ENCODE measurements at places on chromosomes 12 and 14.

GRCh38 chr12:131001493-131001892, 47.8 kb downstream of the ADGRD1 start:
- DNase-seq, result no peak

DNA sequence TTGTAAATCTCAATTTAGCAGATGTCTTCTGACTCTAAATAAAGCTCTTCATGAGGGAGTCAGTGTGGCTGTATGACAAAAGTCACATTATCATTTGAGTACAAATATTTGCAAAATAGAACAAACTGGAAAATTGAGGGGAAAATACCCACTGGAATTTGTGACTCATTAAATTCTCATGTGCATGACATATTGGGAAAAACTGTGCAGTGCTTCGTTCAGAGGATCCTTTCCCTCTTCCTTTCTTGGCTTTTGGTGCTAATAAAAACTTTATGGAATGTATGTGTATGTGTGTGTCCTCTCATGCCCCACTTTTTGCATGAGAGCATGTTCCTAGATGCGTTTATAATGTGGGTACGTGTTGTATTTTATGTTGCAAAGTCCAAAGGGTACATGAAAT, 267.8 kb downstream of the KTN1 start:
- DNase-seq, result no peak

GRCh38 chr12:45166056-45166455, 49.8 kb upstream of the ANO6 start:
- no peak for DNase-seq

- peak; percentile 85 for DNase-seq
These were observed 107.0 kb downstream of the PTCSC3 start for GRCh38 chr14:36069535-36069900.

DNA sequence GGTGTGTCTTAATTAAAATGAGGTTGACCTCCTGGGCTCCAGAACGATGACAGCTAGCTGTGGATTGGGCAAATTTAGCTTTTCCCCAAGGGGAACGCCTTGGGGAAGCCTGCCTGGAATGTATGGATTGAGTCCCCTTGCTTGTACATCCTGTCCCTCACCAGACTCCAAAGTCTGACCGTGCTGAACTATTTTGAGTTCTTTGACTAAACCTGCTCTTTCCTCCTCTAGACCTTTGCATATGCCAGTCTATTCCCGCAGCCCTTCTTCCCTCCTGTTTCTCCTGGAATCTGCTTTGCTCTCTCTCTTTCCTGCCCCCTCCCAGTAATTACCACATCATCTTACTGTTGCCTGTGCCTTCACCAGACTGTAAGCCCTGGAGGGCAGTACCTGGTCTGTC, 11.5 kb upstream of the KDM2B start:
- no peak for DNase-seq

- DNase-seq, result no peak
These were observed 107.3 kb downstream of the PPP2R5E start for GRCh38 chr14:63435838-63436237.

DNA sequence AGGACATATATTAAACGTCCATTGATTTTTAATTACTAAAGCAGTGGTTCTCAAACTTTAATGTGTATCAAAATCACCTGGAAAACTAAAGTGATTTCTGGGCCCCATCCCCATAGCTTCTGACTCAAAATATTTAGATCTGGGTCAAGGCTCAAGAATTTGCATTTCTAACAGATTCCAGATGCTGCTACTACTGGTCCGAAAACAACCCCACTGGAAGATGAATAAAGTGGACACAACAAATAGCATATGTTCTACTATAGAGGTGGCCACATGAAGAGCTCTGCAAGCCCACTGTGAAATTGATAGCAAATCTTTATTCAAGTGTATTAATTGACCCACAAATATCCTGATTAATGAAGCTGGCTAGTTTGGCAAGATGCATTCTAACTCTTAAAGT, 69.4 kb downstream of the SPATA7 start:
- DNase-seq, result no peak
